ENCODE measurements at places on chromosomes 12 and 14.

DNA sequence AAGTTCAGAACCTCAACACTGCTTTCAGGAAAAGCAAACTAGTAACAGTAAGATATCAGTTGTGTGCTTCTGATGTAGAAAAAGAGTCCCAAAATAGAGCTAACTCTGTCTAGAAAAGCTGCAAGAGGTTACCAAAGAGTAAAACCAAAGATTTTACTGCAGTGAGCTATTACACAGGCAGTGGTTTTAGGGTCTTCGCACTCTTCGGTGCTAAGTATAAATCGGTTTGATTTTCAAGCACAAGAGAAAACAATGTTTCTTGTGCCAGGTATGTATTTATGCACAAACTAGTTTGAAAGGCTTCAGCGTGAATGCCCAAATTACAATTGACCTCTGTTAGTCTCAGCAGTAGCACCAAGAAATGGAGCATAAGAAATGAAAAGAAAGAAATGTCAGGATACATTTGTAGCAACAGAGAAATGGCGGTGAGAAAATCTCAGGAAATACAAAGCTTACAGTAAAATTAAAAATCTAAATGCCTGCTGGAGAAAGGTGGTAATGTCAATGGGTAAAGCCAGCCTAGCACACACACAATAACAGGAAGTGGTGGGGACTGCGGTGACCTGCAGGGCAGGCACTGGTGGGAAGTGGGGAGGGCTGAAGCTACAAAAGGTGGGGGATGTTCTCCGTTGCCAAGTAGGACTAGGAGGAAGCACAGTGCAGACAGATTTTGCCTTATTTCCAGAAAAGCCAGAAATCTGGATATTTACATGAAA, 18.0 kb upstream of the DYRK2 start:
- DNase-seq: peak; percentile 62

- no peak for DNase-seq
These were observed 36.8 kb downstream of the RAB35 start for GRCh38 chr12:120079411-120080400.

DNA sequence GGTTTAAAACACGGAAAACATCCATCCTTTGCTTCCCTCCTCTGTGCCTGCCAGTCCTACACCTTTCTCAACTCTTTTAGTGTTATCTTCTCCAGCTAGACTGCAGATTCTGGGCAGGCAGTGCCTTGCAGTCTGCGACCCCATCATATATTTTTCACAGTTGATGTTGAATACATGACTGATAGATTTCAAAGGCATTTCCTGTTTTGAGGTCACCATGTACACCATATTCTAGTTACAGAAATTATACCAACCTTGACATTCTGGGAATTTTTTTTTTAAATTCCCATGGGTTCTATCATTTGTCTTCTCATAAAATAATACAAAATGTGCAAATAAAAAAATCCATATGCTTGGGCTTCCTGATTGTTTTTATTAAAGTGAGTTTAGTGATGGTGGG, 16.6 kb downstream of the SOCS2 start:
- no peak for DNase-seq

DNA sequence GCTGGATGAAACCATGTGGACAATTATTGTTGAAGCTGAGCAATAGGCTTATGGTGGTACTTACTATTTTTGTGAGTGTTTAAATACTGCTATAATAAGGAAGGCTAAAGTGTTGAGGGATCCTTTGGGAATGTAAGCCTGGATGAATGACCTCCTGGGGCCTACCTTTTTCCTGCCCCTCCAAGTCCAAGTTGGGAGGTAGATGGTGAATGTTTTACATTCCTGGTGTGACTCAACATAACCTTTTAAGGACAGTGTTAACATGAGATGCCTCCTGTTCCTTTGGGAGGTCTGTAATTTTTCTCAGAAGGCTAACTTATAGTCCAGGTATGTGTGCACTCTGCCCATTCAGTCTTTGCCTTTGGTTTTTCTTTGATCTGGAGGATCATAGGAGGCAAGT, 315.9 kb downstream of the NRXN3 start:
- DNase-seq: no peak

GRCh38 chr14:41073544-41073943, 533.1 kb upstream of the LRFN5 start:
- no peak for DNase-seq

GRCh38 chr12:31353750-31354708, 28.1 kb upstream of the SINHCAF start:
- no peak for DNase-seq

- DNase-seq: no peak
These were observed 102.0 kb downstream of the PRMT8 start for GRCh38 chr12:3592856-3593625.

- no peak for DNase-seq
These were observed 447.7 kb downstream of the PDZRN4 start for GRCh38 chr12:41635626-41636364.

GRCh38 chr14:22333422-22334274, 255.4 kb downstream of the DAD1 start:
- no peak for DNase-seq

DNA sequence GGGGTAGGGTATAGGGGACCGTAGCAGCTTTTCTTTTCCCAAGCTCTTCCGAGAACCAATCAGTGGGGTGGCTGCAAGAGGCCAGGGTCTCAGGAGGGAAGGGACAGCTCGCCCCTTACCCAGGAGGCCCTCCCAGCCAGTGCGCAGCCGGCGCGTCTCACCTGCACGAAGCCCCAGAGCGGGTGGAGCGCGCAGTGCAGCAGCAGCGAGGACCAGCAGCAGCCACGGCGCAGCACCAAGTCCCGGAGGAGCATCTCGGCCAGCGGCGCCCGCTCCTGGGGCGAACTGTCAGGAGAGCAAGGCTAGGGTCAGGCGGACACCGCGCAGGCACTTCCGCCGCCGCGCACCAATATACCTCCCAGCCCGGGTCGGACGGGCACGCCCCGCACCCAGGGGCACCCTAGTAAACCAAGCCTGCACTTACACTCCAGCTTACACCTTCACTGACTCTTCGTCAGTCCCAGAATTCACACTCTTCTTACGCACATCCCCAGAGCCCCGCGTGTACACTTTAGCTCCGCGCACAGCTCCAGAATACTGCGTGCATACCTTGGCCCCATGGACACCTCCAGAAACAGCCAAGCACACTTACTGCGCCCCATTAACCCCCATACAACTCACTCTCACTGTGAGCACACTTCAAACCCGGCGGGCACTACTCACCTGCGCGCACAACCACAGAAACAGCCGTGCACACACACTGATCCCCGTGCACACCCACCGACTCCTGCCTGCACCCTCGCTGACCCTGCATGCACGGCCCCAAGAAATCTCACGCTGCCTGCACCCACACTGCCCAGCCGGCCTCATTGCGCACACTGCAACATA, 606 bp downstream of the PRIMA1 start:
- no peak for DNase-seq

DNA sequence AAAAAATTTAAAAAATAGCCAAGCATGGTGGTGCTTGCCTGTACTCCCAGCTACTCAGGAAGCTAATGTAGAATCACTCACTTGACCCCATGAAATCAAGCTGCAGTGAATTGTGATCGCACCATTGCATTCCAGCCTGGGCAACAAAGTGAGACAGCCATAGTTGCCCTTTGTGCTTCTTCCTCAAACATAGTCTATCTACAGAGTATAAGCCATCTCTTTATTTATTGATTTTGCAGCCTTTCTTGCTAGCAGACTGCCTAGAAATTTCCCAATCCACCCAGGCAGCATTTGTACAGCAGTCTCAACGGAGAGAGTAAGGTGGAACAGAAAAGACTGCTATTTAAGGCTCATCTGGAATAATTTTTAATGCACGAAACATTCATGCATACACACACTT, 68.8 kb downstream of the IPO8 start:
- no peak for DNase-seq

DNA sequence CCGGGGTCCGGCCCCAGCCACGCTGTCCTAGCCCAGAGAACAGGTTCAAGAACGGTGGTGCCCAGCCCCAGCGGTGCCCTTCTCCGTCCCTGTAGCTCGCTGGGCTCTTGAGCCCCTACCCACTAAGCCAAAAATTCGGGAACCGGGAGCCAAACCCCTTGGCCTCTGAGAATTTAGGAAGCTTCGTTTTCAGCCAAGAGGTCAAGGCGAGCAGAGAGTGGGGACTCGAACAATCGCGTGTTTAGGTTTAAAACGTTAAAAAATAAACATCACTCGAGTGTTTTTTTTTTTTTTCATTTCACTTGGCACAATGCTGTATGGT, 6.2 kb downstream of the SIX1 start:
- DNase-seq: no peak

DNA sequence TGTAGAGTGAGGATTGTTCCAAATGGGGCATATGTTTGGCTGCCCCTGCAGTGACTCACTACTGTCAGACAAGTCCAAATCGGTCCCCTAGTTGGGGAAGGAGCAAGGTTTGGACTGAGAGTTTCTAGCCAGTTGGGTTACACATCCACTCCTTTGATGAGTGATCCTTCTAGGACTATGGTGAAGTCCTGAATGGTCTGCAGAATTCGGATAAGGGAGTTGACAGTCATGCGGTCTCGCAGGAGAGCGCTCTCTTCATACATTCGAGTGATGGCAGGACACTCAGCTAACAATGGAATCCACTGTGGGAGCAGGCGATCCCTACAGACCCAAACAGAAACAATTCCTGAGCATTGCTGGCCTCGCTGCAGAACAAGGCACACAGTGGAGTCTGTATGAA, 61.5 kb upstream of the SINHCAF start:
- no peak for DNase-seq

DNA sequence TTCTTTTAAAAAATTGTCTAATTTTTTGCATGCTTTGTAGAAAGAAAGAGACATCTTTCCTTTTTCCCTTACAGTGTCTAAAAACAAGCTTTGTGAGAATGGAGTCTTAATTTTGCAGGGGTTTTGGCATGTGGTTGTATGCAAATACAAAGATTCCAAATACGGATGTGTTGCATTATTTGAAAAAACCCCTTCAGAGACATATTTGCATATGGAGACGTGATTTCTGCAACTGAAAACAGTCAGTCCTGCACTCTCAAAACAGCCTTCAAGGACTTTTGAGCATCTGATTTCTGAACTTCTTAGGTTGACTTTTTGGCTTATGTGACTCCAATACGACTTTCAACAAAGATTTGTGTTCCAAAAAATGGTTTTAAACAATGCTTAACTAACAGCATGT, 7.8 kb downstream of the IRAK3 start:
- DNase-seq: no peak

DNA sequence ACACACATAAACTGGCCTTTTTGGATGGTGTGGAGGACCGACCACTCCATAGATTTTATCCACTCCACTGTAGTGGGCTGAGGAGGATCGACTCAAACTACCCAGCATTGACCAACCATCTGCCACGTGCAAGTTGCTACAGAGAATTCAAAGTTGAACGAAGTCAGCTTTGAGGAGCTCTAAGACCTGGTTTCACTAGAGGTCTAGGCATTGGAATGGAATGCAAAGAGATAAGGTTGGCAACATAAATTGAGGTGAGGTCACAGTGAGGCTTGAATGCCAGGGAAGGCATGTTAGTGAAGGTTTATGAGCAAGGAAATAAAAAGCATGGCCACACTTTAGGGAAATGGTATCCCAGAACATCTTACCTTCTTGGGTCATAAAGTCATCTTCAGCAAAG, 14.5 kb downstream of the VWF start:
- DNase-seq: no peak

- no peak for DNase-seq
These were observed 19.4 kb upstream of the MBIP start for GRCh38 chr14:36339816-36340215.

DNA sequence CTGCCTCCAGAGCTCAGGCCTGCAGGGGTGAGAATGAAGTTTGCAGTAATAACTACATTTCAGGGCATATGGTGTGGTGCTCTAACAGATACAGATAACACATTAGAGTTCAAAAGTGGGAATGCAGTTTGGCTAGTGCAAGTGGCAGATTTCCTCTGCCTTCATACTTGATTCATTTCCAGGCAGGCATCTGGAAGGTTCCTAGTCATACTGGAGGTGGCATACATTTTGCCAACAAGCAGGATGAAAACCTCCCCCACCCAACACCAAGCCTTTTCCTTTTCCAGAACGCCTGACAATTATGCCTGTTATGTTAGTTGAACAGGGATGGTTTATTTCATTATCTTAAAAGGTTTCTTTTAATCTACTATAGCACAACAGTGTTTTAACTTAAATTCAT, 24.3 kb downstream of the VTI1B start:
- no peak for DNase-seq

GRCh38 chr12:88401155-88401554, 179.1 kb downstream of the KITLG start:
- no peak for DNase-seq

- DNase-seq: no peak
These were observed 217.3 kb upstream of the EEA1 start for GRCh38 chr12:93146263-93146939.

DNA sequence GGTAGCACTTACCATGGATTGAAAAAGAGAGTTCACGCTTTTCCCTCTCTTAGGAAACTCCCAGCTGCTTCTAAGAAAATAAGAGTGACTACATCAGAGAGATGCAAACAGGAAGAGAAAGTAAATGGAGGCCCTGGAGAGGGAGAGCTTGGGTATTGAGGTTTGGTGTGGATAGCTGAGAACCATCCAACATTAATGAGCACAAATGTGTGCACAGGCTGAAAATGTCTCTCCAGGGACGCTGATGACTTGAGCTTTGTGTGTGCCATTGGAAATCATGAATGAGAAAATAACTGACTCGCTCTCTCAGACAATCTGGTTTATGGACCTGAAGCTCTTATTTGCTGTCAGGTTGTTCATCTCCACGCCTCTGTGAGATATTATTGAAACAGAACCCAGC, 318.8 kb downstream of the NRXN3 start:
- no peak for DNase-seq

GRCh38 chr14:102491786-102492530, 17.6 kb downstream of the ANKRD9 start:
- DNase-seq: no peak

- DNase-seq: no peak
These were observed 138.4 kb upstream of the PELI2 start for GRCh38 chr14:55979781-55980180.

- DNase-seq: no peak
These were observed 1.3 kb upstream of the CAPRIN2 start for GRCh38 chr12:30756074-30756473.

DNA sequence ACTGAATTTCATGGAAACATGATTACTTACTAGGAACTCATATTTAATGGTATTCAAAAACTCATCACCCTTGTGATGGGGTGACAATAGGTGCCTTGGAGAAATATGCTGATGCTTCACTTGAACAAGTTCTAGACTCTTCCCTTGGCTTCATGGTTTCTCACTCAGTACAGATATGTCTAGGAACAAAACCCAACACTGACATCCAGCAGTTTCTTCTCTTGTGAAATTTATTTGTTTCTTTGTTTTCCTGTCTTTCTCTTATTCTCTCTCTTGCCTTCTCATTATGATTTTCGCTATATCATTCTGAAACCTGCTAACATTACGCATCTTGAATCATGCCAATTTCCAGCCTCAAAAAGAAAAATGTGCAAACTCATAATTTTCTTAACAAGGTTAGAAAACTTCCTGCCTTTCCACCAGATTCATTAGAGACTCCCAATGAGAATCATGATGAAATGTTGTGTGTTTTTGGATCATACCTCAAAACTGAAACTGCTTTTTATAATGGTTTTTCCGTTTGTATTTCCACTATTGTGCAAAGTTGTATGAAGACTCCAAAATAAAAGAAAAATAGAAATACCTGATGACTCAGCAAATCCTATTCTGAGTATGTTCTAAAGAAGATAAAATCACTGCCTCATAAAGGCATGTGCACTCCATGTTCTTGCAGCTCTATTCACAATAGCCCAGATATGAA, 1021.5 kb downstream of the TMEM121 start:
- no peak for DNase-seq
